ENCODE measurements at places on chromosomes 2 and 18.

- no peak for DNase-seq
Observed at GRCh38 chr2:69366-70344, 23.4 kb upstream of the FAM110C start.

DNA sequence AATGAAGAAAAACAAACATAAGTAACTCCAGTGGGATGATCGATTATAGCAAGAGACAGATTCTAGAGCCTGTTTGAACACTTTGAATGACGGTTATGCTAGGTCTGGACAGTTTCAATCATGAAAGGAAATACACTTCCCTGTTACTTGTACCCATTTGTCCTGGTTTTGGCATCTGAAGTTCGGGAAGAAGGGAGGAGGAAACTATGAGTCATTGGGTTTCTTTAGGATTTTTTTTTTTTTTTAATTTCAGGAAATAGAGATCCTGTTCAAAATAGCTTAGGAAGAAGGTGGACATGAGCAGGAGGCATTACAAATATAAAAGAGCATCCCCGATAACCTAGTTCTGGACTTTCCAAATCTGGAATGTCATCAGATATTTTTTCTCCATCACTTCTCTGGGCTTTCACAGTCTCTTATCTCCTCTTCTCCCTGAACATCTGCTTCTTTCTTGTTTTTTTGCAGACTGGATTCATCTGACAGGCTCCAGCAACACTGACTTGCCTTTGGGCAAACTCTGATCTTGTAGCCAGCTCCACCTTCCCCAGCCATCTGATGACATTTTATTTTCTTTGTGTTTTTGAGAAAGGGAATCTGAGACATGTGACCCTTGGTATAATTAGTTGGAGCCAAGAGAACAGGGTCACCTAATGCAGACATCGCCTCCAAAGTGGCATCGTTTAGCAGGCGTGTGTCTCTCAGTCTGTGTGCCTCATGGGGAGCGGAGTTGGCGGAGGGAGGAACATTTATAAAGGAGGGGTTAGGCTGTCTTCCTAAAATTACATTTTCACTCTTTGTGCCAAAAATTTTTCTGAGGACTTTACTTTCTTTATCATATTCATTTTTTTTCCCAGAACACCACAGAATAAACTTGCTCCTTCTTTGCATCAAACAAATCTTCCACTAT is 195.3 kb upstream of the EPHA4 start:
- DNase-seq = no peak

DNA sequence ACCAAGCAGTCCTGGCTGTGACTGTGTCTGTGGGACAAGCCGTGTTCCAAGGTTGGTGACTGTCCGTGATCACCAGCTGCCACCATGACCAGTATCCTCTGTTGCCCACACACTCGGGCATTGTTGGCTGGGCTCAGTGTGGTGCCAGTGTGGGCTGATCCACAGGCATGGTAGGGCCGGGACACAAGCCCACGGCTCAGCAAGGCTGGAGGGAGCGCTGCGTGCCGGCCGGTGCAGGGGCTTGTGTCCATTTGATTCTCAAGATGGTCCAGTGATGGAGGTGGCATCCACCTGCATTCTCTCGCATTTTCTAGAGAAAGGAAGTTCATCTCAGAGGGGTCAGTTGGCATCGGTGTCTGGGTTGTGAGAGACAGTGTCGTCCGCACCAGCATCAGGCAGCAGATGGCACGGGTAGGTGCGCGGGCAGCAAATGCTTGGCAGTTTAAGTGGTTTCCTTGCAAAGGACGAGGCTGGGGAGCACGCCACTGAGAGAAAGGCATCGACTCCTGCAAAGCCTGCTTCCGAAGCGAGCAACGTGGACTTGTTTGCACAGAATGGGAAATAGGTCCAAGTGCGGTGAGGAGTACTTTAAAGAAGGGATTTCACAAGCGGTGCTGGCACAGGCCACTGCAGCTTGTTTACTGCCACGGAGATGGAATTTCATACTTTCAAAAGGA is 20.9 kb downstream of the TWIST2 start:
- no peak for DNase-seq

DNA sequence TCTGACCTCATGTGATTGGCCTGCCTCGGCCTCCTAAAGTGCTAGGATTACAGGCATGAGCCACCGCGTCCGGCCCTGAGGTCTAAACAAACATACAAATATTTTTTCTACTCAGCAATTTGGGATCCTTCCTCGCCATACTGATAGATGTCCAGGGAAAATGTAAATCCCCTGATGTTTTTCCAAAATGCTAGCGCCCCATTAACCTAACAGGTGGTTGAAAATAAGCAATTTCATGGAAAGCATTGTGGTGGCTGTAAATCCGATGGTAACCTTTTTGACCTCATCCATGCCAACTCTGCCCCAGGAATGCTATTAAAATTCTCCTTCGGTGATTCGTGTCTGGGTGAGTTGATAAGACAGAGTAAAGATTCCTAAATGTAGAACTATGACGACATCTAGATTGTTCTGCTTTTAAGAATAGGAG is 19.3 kb downstream of the GEMIN6 start:
- DNase-seq = no peak

GRCh38 chr18:11339188-11339775 is 189.9 kb upstream of the PIEZO2 start:
- DNase-seq = no peak

- DNase-seq = no peak
Observed at GRCh38 chr2:151651274-151651673, 83.0 kb downstream of the NEB start.

DNA sequence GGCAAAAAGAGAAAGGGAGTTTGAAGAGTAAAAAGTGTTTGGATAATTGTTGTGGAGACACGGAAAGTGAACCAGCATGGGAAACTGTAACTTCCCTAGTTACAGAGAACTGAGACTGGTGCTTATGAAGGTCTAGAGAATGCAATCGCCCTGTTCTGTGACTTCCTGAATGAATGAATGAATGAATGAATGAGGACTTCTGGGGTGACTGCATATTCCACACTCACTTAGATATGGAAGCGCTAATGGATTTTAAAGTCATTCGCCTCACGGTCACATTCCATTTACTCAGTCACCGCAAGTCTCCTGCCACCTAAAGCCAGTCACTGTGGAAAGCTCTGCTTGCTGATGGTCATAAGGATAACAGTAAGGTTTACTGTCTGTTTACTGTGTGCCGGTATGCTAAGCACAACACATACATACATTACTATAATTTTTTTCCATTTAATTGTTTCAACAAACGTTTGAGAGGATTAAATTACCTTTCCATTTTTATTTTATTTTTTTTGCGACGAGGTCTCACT is 138.2 kb downstream of the CABLES1 start:
- no peak for DNase-seq

DNA sequence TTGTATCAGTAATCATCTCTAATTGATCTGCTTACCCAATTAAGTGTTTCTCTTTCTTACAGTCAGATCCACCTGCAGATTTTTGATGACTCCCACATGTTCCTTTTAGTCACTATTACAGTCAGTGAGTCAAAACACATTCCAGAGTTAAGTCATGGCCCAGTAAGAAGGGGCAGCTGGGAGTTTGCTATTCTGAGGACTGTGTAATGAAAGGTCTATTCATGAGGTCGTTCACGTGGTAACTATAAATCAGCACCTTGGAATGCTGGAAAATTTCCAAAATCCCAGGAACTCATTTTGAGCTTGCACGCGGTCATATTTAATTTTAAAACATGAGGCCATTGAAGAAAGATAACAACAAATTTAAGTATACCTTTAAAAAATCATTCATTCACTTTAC is 252.5 kb downstream of the XIRP2 start:
- no peak for DNase-seq

- DNase-seq = no peak
Observed at GRCh38 chr2:85893428-85894258, 4.9 kb upstream of the ST3GAL5 start.

- DNase-seq = no peak
Observed at GRCh38 chr2:238168196-238169047, 9.7 kb downstream of the ERFE start.

DNA sequence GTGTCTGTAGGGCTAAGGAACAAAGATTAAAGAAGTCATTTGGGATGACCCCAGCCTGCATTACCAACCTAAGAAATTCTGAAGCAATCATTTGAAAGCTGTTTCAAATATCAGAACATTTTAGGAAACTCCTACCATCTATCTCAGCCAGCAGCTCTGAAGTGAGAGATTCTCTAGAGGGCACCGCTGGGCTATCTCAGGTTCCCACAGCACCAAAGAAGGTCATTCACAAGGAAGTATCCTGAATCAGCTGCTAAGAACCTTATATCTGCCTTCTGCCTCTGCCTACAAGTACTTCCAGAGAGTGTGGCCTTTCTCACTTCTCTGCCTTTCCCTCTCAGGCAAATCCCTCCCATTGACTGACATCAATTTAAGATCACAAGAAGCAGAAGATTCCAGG is 13.4 kb upstream of the EVA1A start:
- no peak for DNase-seq

All from cortex of kidney (tissue), 1 donor.